ENCODE measurements at places on chromosomes 1 and 21. TPM values are rescaled to one million over a fixed set of nuclear protein-coding genes. Genes with fewer than 3 reads are reported as not detected.

Gene LRRC39
- 0.29 TPM for total RNA-seq

Gene F13B
- not detected for total RNA-seq

Gene FCRLB
- 0.65 TPM for total RNA-seq

Gene ATP1A2
- not detected for total RNA-seq

All from vein endothelial cell (primary cell).